ENCODE measurements at places on chromosomes 12 and 14. TPM values are rescaled to one million over a fixed set of nuclear protein-coding genes. Genes with fewer than 3 reads are reported as not detected.

The ANKRD9 gene
- 11.8 TPM for total RNA-seq

The VDR gene
- total RNA-seq = 106 TPM

The RPGRIP1 gene
- not detected for total RNA-seq

The CABP1 gene
- 0.17 TPM for total RNA-seq

The PLD4 gene
- not detected for total RNA-seq

The NTF3 gene
- not detected for total RNA-seq

The FOXG1 gene
- not detected for total RNA-seq

The EXOC5 gene
- total RNA-seq = 87.4 TPM

The DDN gene
- total RNA-seq = 1.2 TPM

The ERC1 gene
- total RNA-seq = 25.8 TPM

The AMN gene
- 0.71 TPM for total RNA-seq

The BIN2 gene
- 42.8 TPM for total RNA-seq
